HepG2 (cell line): ENCODE measurements at places on chromosomes 2 and 18. TPM values are rescaled to one million over a fixed set of nuclear protein-coding genes. Genes with fewer than 3 reads are reported as not detected.

GRCh38 chr2:28074137-28074536, 183.6 kb downstream of the BABAM2 start:
- H3K36me3 ChIP-seq, result no peaks in the 10 kb centered on the region
- no peak overlapping the region for H3K27ac ChIP-seq
- no peak overlapping the region for H3K4me3 ChIP-seq
- no peaks in the 10 kb centered on the region for H3K27me3 ChIP-seq
- no peak for DNase-seq

DNA sequence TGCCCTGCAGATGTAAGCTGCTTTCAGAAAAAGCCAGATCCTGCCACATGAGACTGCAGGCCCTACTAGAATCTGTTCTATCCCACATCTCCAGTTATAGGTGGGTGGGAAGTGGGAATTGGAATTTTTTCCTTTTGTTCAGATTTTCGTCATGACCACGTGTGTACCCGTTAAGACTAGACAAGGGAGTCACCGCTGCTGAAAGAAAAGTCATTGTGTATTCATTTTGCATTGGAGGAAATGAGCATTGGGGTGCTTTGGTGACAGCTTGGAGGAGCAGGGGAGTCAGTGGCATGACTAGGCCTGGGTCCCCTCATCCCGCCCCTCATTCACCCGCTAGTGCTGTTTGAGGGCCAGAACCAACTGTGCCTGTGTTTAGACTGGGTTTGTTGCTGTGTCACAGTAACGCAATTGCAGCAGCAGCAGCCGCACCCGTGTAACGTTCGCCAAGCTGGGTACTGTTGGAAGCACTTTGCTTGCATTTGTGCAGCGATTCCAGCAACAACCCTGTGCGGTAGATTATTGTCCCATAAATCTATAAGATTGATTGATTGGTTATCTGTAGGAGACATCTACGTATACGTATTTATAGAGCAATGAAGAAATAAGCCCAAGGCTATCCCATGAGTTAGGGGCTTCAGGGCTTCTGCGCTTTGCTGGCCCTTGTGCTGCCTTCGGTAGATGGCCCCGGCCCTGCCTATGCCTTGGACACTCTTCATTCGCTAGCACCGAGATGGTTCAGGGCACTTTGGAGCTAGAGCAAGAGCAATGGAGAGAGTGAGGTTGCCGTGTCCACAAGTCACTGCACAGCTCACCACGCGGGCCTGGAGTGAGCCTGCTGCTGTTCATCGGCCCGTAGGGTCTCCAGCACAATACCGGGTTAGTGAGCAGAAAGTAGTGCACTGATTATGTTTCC, 194.9 kb downstream of the AGAP1 start:
- no peaks in the 10 kb centered on the region for H3K27me3 ChIP-seq
- peaks cover 30% of the 10 kb centered on the region for H3K4me1 ChIP-seq
- no peak overlapping the region for H3K4me3 ChIP-seq
- DNase-seq, result no peak
- no peak overlapping the region for H3K27ac ChIP-seq
- 0 out of 2 replicates have a peak, but pooled peaks cover 2% of the 10 kb centered on the region for H3K36me3 ChIP-seq

- no peak overlapping the region for H3K27ac ChIP-seq
- H3K4me3 ChIP-seq, result no peak overlapping the region
- DNase-seq, result no peak
- H3K27me3 ChIP-seq, result no peaks in the 10 kb centered on the region
Observed at GRCh38 chr2:141038341-141038740, 1092.5 kb downstream of the LRP1B start.

Gene GPC1
- 4.0 and 4.8 TPM in 2 replicates for polyA plus RNA-seq

- no peaks in the 10 kb centered on the region for H3K27me3 ChIP-seq
- peaks cover 6% of the 10 kb centered on the region for H3K4me1 ChIP-seq
- H3K4me3 ChIP-seq, result no peak overlapping the region
- H3K27ac ChIP-seq, result no peak overlapping the region
- no peak for DNase-seq
Observed at GRCh38 chr2:217430916-217431576, 571.2 kb upstream of the TNP1 start.

Gene TWIST2
- polyA plus RNA-seq, result 0.08 and 0.09 TPM in 2 replicates

DNA sequence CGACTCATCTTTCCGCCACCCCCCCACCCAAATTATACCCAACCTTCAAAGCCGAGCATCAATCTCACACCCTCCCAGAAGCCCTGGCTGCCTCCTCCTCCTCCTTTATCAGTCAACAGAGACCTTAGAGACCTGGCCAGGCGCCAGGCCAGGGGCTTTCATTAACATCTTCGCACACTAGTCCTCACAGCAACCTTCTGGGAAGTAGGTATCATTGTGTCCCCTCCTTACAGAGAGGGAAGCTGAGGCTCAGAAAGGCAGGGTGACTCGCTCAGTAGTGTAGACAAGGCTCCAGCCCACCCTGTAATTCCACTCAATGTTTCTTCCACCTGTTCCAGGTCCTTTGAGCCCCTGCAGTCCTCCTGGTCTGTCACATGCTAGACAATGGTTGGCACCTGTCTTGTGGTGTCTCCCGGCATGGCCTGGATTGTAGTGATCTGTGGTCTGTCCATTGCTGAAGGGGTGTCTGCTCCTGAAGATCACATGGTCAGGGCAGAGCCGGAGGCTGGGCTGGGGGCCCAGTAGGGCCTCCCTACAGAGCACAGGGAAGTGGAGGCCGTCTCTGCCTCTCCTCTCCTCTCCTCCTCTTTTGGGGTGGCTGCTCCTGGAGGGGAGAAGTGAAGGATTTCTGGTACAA, 36.0 kb downstream of the KLHL29 start:
- no peak overlapping the region for H3K4me3 ChIP-seq
- no peaks in the 10 kb centered on the region for H3K36me3 ChIP-seq
- H3K27me3 ChIP-seq, result peaks cover 6% of the 10 kb centered on the region; the same call in 1 of the 3 replicates
- DNase-seq, result no peak
- H3K27ac ChIP-seq, result no peak overlapping the region
- no peaks in the 10 kb centered on the region for H3K4me1 ChIP-seq

Gene KCNF1
- polyA plus RNA-seq, result 0.12 and 0.17 TPM in 2 replicates

DNA sequence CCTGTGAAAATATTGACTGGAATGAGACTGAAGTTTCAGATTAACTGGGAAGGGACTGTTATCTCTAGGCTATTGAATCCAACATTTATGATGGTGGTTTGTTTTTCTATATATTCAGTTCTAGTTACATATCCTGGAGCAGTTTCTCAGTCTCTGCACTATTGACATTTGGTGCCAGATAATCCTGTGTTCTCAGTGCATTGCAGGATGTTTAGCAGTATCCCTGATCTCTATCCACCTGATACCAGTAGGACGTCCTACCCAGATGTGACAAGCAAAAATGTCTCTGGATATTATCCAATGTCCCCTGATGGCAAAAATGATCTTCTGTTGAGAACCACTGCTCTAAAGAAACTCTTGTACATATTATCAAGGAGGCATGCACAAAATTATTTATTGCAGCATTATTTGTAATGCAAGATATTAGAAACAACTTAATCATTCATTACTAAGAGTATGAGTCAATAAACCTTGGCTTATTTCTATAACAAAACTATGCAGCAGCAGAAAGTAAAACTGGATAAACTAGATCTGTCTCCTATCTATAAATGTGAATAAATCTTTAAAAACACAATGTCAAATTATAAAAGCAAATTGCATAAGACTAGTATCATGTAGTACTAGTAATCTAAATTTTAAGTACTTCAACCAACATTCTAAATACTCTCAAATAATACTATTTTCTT, 369.3 kb upstream of the RND3 start:
- no peaks in the 10 kb centered on the region for H3K27me3 ChIP-seq
- no peaks in the 10 kb centered on the region for H3K4me1 ChIP-seq
- no peak for DNase-seq
- no peaks in the 10 kb centered on the region for H3K36me3 ChIP-seq
- no peak overlapping the region for H3K27ac ChIP-seq
- no peak overlapping the region for H3K4me3 ChIP-seq

Gene ALPG
- polyA plus RNA-seq, result not detected in 2 replicates

- no peak overlapping the region for H3K4me3 ChIP-seq
- H3K4me1 ChIP-seq, result no peaks in the 10 kb centered on the region
- no peaks in the 10 kb centered on the region for H3K27me3 ChIP-seq
- DNase-seq, result no peak
- no peak overlapping the region for H3K27ac ChIP-seq
Observed at GRCh38 chr18:52679354-52679753, 339.4 kb downstream of the DCC start.

DNA sequence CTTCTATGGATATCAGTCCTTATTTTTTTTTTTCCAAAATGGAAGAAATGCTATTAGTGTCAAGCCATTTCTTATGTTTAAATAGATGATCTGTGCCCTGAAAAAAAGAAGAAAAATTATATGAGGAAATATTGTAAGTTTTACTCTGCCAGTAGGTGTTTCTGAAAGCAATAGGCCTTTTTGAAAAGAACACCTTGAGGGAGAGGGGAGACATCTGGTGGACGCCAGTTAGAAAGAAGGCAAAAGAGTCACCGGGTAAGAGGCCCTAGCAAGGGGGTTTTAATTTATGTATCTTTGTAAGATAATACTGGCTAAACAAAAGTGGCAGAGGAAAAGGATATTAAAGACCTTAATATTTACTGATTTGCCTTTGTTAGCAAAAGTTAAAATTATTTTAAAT, 56.1 kb downstream of the DYNAP start:
- H3K36me3 ChIP-seq, result no peaks in the 10 kb centered on the region
- DNase-seq, result peak; percentile 37
- no peaks in the 10 kb centered on the region for H3K4me1 ChIP-seq
- H3K27me3 ChIP-seq, result no peaks in the 10 kb centered on the region; the same call in 2 of the 3 replicates
- no peak overlapping the region for H3K4me3 ChIP-seq

DNA sequence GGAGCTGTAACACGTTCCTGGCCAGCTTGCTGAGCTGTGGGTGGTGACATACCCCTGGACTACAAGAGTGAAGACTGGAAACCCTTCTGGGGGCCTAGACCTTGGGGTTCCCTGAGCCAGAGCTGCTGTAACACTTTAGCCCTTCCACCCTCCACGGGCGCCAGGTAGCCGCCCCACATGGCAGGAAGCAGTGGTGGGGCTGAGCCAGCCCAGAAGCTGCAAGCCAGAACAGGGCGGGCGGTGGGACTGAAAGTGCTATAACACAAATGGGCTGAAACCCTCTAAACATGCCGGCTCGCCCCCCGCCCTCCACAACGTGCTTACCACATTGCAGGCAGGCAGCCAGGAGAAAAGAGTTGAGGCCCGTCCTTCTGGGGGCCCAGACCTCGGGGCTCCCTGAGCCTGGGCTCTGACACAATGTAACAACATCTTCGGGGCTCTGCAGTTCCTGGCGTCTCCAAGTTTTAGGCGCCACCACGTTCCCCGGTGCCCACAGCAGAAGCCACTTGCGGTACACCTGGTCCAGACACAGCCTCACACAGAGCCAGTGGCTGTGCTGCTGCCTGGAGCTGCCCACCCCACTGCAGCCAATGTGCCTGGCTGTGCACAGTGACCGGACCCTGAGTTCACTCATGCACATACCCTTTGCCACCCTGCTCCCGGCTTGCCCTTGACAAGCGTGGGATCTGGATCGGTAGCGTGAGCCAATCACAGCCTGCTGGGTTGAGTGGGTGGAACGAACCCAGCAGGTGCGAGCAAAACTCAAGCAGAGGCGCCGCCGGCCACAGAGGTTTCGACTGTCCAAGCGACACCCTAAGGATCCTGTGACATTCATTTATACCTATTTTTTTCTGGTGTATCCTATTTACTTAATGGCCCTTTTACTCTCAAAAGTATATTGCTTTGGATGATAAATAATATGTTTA, 127.4 kb upstream of the FHL2 start:
- H3K27me3 ChIP-seq, result peaks cover 6% of the 10 kb centered on the region; the same call in 1 of the 3 replicates
- no peak overlapping the region for H3K4me3 ChIP-seq
- no peak for DNase-seq

Gene FTCDNL1
- polyA plus RNA-seq, result 0.65 and 0.98 TPM in 2 replicates

DNA sequence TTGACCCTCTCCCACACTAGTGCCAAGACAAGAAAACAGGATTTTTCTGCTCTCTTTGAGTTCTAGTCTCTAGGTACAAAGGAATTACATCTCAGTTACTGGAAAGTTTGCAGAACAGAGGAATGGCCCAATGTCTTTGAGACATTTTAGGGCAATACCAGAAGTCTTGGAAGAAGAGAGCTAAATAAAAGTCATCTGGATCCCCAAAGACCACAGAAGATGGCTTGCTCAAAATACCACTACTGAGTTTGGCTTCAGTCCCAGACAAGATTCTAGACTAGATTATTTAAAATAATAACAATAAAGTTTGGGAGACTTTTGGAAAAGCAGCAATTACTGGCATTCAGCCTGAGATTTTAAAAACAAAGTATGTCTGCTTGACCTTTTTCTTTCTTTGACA, 61.9 kb upstream of the HK2 start:
- H3K4me1 ChIP-seq, result peaks cover 32% of the 10 kb centered on the region
- H3K36me3 ChIP-seq, result no peaks in the 10 kb centered on the region
- no peak overlapping the region for H3K4me3 ChIP-seq
- no peak for DNase-seq
- H3K27ac ChIP-seq, result no peak overlapping the region

GRCh38 chr2:158969715-158970240, 1.3 kb downstream of the TANC1 start:
- no peaks in the 10 kb centered on the region for H3K27me3 ChIP-seq
- H3K4me1 ChIP-seq, result peaks cover 38% of the 10 kb centered on the region
- no peak overlapping the region for H3K27ac ChIP-seq

DNA sequence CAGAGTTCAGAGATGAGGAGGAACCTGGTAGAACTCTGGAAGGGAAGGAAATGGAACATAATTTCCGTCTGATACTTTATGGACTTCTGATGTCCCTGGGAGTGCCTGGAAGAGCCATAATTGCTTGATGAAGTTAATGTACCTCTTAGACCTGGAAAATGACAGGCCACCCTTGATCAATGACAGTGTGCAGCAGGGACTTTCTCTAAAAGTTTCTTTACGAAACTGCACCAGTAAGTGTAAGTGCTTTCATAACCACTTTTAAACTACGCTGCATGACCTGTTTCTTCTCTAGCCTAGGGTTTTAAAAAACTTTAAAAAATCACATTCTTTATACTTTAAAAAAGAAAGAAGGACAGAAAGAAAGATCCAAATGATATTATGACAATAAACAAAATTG, 164.5 kb downstream of the LPIN1 start:
- H3K36me3 ChIP-seq, result no peaks in the 10 kb centered on the region
- no peak overlapping the region for H3K27ac ChIP-seq
- DNase-seq, result no peak
- H3K4me3 ChIP-seq, result no peak overlapping the region
- H3K27me3 ChIP-seq, result no peaks in the 10 kb centered on the region
- H3K4me1 ChIP-seq, result no peaks in the 10 kb centered on the region

DNA sequence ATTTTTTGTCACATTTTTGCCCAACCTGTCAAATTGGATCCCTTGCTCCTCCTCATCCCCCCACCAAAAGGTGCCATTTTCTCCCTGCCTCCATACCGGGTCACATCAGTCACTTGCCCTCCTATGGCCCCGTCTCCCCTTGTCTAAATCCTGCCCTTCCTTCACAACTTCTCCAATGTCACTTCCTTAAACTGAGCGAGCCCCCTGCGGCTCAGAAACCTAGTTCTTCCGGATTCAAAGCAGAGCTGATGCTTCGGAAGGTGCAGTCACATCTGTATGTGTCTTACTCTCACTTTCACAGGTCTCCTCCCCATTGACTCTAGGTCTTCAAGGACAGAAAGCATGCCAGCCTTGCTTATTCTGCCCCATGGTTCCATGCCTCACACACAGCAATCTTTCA, 22.1 kb downstream of the TNP1 start:
- H3K4me3 ChIP-seq, result no peak overlapping the region
- H3K36me3 ChIP-seq, result no peaks in the 10 kb centered on the region

Gene NPPC
- polyA plus RNA-seq, result not detected in 2 replicates
